GM12878 (cell line): ENCODE measurements at places on chromosomes 13 and 19.

- H3K27me3 ChIP-seq: peaks cover 11% of the 10 kb centered on the region
- peak overlapping the region; percentile 57; the same call in 1 of the 2 replicates for H3K4me3 ChIP-seq
- no peak for DNase-seq
Observed at GRCh38 chr19:17948514-17948900, 15.7 kb downstream of the CCDC124 start.

DNA sequence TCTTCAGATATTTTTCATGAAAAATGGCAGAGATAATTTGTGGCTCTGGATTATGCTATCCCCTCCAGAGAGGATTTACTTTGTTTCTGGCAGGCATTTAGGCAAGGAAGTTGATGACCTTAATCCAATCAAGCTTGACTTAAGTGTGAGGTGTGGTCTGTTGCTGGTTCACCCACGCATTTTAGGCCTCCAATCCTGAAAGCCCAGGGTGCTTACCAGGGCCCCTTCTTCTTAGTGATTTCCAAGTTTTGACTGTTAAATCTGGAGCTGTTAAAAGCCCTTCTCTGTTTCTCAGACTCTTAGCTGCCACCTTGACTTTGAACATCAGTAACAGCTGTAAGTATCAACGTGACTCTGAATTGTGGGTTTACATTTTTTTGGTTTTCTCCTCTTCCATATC, 161.8 kb downstream of the DNAJC15 start:
- H3K4me1 ChIP-seq: no peaks in the 10 kb centered on the region
- DNase-seq: no peak
- no peak overlapping the region for H3K27ac ChIP-seq
- H3K27me3 ChIP-seq: no peaks in the 10 kb centered on the region

GRCh38 chr19:28646629-28647028, 566.3 kb downstream of the UQCRFS1 start:
- no peak overlapping the region for H3K27ac ChIP-seq
- no peaks in the 10 kb centered on the region for H3K4me1 ChIP-seq
- H3K4me3 ChIP-seq: no peak overlapping the region
- H3K36me3 ChIP-seq: no peaks in the 10 kb centered on the region

DNA sequence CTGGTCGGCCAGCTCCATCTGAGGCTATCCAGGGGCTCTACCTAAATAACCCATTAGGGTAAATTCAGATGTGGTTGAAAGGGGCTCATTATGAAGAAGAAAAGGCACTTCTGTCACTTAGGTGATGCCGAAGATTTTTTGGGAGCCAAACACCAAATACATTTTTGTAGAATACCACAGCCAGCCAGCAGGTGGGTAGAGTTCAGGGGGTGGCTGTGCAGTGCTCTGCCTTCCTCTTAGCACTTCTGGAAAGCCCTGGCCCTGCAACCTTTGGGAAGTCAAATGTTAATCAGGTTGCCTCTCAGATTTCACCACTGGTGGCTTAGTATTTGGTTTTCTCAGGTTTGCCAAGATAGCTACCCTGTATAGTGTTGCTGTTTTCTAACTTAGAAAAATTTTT, 18.5 kb upstream of the GPR18 start:
- H3K4me1 ChIP-seq: peaks cover 42% of the 10 kb centered on the region
- no peak overlapping the region for H3K27ac ChIP-seq
- no peaks in the 10 kb centered on the region; the same call in none of the 2 replicates for H3K36me3 ChIP-seq
- no peak for DNase-seq

DNA sequence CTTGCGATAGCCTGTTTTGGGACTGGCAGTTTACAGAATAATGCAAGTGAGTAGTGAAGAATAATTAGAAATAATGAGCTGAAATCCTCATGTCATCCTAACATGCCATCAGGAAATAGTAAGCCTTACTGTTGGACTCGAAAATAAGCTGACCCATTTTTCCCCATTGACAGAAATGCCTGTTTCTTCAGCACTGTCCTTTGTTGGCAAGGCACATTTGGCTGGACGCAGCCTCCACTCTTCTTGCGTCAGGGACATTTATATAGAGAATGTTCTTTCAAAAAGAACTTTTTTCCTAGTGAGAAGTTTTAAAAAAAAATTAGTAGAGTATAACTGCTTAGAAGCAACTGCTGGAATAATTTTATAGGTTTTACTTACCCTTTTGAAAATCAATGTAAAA, 47.1 kb downstream of the ARHGAP35 start:
- DNase-seq: no peak
- no peaks in the 10 kb centered on the region for H3K27me3 ChIP-seq
- no peak overlapping the region for H3K27ac ChIP-seq
- H3K4me3 ChIP-seq: no peak overlapping the region
- H3K4me1 ChIP-seq: no peaks in the 10 kb centered on the region; the same call in 1 of the 2 replicates
- H3K36me3 ChIP-seq: no peaks in the 10 kb centered on the region

GRCh38 chr13:42364613-42365000, 92.7 kb downstream of the AKAP11 start:
- no peak for DNase-seq
- no peaks in the 10 kb centered on the region for H3K36me3 ChIP-seq
- H3K27me3 ChIP-seq: no peaks in the 10 kb centered on the region
- no peak overlapping the region for H3K4me3 ChIP-seq
- no peak overlapping the region for H3K27ac ChIP-seq

DNA sequence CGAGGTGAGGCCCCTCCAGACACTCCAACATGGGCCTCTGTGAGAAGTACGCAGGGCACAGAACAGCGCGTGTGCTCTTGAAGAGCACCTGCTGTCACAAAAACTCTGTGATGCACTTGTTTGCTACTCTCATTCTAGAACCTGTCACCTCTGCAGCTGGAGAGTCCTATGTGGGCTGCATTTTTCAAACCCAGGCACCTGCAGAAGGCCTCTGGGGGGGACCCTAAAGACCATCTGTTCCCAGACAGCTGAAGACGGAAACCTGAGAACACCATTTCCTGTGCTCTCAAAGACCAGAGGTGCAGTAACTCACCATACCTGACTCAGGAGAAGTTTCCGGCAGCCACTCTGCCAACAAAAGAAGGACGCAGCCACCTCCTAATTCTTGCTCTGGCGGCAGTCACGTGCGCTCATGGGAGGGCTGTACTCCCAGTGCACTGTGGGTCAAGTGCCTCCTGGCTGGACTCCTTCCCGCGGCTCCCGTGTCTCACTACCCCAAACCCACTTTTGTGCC, 28.1 kb downstream of the RANBP3 start:
- no peak for DNase-seq
- H3K27me3 ChIP-seq: no peaks in the 10 kb centered on the region
- peaks cover 26% of the 10 kb centered on the region; the same call in 1 of the 2 replicates for H3K36me3 ChIP-seq
- H3K27ac ChIP-seq: no peak overlapping the region
- H3K4me1 ChIP-seq: peaks cover 15% of the 10 kb centered on the region

DNA sequence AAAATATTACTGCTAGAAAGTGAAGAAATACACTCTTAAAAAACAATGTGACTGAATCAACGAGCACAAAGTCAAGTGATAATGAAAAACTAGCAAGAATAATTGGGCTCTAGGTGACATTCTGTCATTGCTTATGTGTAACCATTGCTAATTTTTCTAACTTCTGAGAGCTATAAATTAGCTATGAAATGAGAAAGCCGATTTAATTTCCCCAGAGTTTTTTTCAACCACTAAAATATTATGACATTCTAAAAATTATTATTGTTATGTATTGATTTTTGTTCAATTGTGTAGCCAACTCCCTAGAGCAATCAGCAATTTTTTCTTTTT, 458.6 kb upstream of the ATXN8OS start:
- H3K4me3 ChIP-seq: no peak overlapping the region
- no peak for DNase-seq
- no peaks in the 10 kb centered on the region for H3K36me3 ChIP-seq
- H3K27me3 ChIP-seq: no peaks in the 10 kb centered on the region
- H3K27ac ChIP-seq: no peak overlapping the region

GRCh38 chr13:45356966-45357672, 16.1 kb upstream of the TPT1 start:
- peaks cover 13% of the 10 kb centered on the region for H3K4me1 ChIP-seq
- H3K27ac ChIP-seq: no peak overlapping the region
- no peaks in the 10 kb centered on the region for H3K36me3 ChIP-seq
- H3K4me3 ChIP-seq: no peak overlapping the region
- H3K27me3 ChIP-seq: no peaks in the 10 kb centered on the region

GRCh38 chr19:49152119-49152550, 3.1 kb downstream of the HRC start:
- H3K27me3 ChIP-seq: peaks cover 6% of the 10 kb centered on the region
- H3K4me3 ChIP-seq: no peak overlapping the region
- peaks cover 10% of the 10 kb centered on the region for H3K4me1 ChIP-seq
- no peaks in the 10 kb centered on the region for H3K36me3 ChIP-seq
- no peak for DNase-seq

GRCh38 chr13:97259798-97260714, 37.9 kb downstream of the MBNL2 start:
- H3K36me3 ChIP-seq: no peaks in the 10 kb centered on the region
- no peak overlapping the region for H3K27ac ChIP-seq
- peaks cover 24% of the 10 kb centered on the region for H3K4me1 ChIP-seq
- no peaks in the 10 kb centered on the region for H3K27me3 ChIP-seq
- no peak overlapping the region for H3K4me3 ChIP-seq

- H3K36me3 ChIP-seq: no peaks in the 10 kb centered on the region; the same call in 1 of the 2 replicates
- H3K4me3 ChIP-seq: no peak overlapping the region
- H3K4me1 ChIP-seq: no peaks in the 10 kb centered on the region
- no peak for DNase-seq
- H3K27ac ChIP-seq: no peak overlapping the region
Observed at GRCh38 chr19:54436031-54436523, 12.9 kb upstream of the LENG8 start.

DNA sequence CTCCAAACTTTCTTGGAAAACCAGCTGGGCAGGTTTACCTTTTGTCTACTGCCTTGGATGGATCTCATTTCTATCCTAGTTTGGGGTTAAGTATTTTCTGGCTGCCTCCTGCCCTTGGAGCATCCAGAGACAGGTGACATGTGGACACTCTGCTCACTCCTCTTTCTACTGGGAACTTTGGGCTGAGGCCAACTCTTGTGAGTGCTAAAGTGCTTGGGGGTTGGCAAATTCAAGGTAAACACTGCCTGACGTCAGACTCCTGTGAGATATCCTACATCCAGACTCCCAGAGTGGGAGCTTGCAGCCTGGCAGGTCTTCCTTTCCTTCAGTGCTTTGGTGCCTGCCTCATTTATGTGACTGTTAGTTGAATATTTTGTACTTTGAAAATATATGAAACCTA, 388.1 kb downstream of the KCNRG start:
- no peak overlapping the region for H3K27ac ChIP-seq
- H3K4me1 ChIP-seq: no peaks in the 10 kb centered on the region
- H3K36me3 ChIP-seq: no peaks in the 10 kb centered on the region

GRCh38 chr13:22092791-22093560, 422.1 kb downstream of the FGF9 start:
- H3K27ac ChIP-seq: no peak overlapping the region
- no peaks in the 10 kb centered on the region for H3K36me3 ChIP-seq

GRCh38 chr13:111461445-111462149, 141.2 kb downstream of the TEX29 start:
- H3K36me3 ChIP-seq: no peaks in the 10 kb centered on the region
- H3K27ac ChIP-seq: no peak overlapping the region
- H3K4me3 ChIP-seq: no peak overlapping the region
- H3K27me3 ChIP-seq: 0 out of 2 replicates have a peak, but pooled peaks cover 2% of the 10 kb centered on the region
- no peak for DNase-seq
- no peaks in the 10 kb centered on the region for H3K4me1 ChIP-seq

GRCh38 chr13:43881580-43881979, 1.9 kb downstream of the LACC1 start:
- H3K36me3 ChIP-seq: no peaks in the 10 kb centered on the region
- H3K27ac ChIP-seq: no peak overlapping the region
- H3K27me3 ChIP-seq: no peaks in the 10 kb centered on the region

- no peaks in the 10 kb centered on the region for H3K4me1 ChIP-seq
- H3K27ac ChIP-seq: no peak overlapping the region
- no peak overlapping the region for H3K4me3 ChIP-seq
- DNase-seq: no peak
Observed at GRCh38 chr13:82797876-82798275, 1084.4 kb downstream of the SLITRK1 start.

- no peak for DNase-seq
- no peak overlapping the region for H3K4me3 ChIP-seq
- peaks cover 3% of the 10 kb centered on the region; the same call in 1 of the 2 replicates for H3K4me1 ChIP-seq
- no peaks in the 10 kb centered on the region for H3K27me3 ChIP-seq
Observed at GRCh38 chr13:46106839-46107371, 2.1 kb upstream of the CPB2 start.

- no peaks in the 10 kb centered on the region for H3K36me3 ChIP-seq
- H3K27ac ChIP-seq: no peak overlapping the region
- H3K4me1 ChIP-seq: peaks cover 23% of the 10 kb centered on the region
Observed at GRCh38 chr19:2488405-2488941, 12.5 kb downstream of the GADD45B start.

DNA sequence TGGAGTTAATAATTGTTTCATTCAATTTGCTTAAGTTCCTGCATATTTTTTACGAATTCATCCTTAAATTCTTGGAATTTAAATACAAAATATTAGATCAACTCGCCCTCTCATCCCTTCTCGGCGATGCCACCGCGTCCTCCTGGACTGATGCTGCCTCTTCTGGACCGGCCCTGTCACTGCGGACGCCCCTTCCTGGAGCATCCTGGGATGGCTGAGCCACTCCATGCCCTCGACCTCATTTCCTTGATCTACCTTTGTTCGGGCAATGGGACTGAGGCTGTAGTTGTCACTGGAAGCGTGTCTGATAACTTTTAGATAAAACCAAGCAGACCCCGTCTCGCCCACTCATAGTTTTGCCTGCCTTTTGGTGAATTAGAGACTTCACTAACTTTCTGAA, 283.7 kb downstream of the TEX29 start:
- no peaks in the 10 kb centered on the region for H3K4me1 ChIP-seq
- no peak overlapping the region for H3K27ac ChIP-seq
- no peak overlapping the region for H3K4me3 ChIP-seq
- DNase-seq: no peak
- H3K27me3 ChIP-seq: no peaks in the 10 kb centered on the region
- no peaks in the 10 kb centered on the region for H3K36me3 ChIP-seq

- H3K4me3 ChIP-seq: no peak overlapping the region
- DNase-seq: peak; percentile 32
- H3K36me3 ChIP-seq: peaks cover 11% of the 10 kb centered on the region
- H3K27ac ChIP-seq: no peak overlapping the region; the same call in 1 of the 2 replicates
- no peaks in the 10 kb centered on the region for H3K27me3 ChIP-seq
Observed at GRCh38 chr19:38634757-38635482, 12.5 kb upstream of the ACTN4 start.

- no peak for DNase-seq
- H3K27me3 ChIP-seq: no peaks in the 10 kb centered on the region
- no peak overlapping the region for H3K4me3 ChIP-seq
- no peak overlapping the region for H3K27ac ChIP-seq
Observed at GRCh38 chr13:73171271-73171682, 112.5 kb downstream of the KLF5 start.

DNA sequence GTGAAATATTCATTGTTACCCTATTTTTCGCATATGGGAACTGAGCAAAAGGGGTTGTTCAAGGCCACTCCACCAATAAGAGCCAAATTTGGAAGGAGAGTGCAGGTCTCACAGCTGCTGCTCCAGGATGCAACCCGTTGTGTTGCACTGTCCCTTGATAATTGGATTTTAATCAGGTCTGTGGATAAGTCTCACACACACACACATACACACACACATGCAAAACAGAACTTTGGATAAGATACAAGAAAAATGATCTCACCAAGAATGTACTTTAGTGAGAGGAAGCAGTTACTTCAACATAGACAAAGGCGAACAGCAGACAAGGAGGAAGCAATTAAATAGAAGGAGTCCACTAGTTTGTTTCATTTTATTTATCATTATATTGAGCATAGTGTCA, 127.3 kb upstream of the EDNRB start:
- H3K4me3 ChIP-seq: no peak overlapping the region
- H3K36me3 ChIP-seq: no peaks in the 10 kb centered on the region
- no peaks in the 10 kb centered on the region for H3K4me1 ChIP-seq
- no peaks in the 10 kb centered on the region for H3K27me3 ChIP-seq
